ENCODE measurements at places on chromosomes 11 and 22.

DNA sequence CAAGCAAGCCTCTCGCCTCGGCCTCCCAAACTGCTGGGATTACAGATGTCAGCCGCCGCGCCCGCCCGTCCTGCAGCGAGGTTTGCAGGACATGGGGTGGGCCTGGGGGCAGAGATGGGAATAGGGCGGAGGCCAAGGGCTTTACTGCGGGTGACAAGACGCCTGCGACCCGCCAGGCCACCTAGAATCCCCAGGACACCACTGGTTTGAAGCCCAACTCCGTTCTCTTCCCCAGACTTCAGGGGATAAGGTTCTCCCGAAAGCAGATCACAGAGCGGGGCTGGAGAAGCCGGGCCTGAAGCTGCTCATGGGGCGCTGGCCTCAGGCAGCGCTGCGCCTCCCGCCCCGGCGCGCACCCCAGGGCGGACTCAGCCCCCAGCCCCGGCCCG is 354 bp downstream of the POLR2L start:
- no peak for DNase-seq

GRCh38 chr11:128645968-128646367 is 47.9 kb upstream of the FLI1 start:
- no peak for DNase-seq

DNA sequence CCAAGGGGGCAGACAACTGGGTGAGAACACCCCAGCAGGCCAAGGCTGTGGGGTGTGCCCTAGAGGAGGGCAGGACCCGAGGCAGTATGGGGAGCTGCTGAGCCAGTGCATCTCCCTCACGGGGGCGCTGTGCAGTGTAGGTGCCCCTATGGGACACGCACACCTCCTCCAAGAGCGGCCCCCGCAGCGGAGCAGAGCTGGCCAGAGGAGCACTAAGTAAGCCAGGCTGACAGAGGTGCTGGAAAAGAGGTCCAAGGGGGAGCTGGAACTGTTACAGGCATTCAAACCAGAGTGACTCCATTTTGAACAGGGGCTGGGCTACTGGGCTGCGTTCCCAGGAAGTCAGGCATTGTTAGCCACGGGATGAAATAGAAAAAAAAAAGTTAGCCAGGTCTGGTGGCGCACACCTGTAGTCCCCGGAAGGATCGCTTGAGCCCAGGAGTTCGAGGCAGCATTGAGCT is 41.8 kb downstream of the TST start:
- peak; percentile 48 for DNase-seq

DNA sequence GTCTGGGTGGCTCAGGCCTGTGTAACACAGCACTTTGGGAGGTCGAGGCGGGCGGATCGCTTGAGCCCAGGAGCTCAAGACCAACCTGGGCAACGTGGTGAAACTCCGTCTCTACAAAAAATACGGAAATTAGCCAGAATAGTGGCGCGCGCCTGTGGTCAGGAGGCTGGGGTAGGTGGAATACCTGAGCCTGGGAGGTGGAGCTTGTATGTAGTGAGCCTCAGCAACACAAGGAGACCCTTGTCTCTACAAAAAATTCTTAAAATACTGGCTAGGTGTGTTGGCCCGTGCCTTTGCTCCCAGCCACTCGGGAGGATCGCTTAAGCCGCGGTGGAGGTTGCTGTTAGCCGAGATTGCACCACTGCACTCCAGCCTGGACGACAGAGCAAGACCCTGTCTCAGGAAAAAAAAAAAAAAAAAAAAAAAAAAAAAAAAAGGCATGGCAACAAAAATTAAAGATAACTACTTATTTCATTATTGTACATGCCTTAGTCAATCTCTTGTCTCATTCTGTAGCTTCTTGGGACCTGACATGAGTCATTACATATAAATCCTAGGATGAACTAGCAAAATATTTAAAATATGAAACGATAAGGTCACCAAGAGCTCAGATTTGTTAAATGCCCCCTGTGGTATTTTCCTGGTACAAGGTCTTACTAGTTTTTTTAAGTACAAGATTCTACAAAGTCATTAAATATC is 1.1 kb downstream of the TAF1D start:
- peak; percentile 81 for DNase-seq

DNA sequence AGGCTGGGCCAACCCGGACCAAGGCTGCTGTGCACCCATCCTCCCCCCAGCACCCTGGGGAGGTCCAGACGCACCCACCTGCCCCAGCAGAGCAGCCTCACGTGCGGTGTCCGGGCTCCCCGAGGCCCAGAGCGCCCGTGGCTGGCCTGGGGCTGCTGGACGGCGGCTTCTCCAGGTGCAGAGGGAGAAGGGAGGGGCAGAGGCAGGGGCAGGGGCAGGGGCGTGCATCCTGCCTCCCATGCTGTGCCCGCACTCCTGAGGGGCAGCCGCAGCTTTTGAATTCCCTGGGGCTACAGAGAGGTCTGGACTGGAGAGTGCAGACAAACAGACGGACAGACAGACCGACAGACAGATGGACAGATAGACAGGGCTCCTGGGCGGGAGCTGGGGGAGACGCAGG is 83.6 kb upstream of the PRR5 start:
- no peak for DNase-seq

DNA sequence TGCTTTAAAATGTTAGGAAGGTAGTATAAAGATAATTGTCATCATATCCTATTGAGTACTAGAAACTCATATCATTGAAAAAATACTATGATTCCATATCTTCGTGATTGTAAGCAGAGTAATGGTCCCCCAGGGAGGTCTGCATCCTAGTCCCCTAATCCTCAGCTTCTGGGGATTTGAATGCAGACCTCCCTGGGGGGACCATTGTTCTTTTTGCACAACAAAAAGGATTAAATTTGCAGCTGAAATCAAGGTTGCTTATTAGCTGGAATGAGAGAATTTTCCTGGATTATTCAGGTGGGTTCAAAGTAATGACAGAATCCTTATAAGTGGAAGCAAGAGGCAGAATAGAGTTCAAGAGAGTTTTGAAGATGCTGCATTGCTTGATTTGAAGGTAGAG is 26.1 kb upstream of the MS4A6A start:
- DNase-seq, result no peak

- DNase-seq, result peak; percentile 38
These were observed 131.7 kb downstream of the TBC1D22A start for GRCh38 chr22:46894081-46894671.

GRCh38 chr11:110907629-110908028 is 195.4 kb upstream of the ARHGAP20 start:
- DNase-seq, result peak; percentile 89

DNA sequence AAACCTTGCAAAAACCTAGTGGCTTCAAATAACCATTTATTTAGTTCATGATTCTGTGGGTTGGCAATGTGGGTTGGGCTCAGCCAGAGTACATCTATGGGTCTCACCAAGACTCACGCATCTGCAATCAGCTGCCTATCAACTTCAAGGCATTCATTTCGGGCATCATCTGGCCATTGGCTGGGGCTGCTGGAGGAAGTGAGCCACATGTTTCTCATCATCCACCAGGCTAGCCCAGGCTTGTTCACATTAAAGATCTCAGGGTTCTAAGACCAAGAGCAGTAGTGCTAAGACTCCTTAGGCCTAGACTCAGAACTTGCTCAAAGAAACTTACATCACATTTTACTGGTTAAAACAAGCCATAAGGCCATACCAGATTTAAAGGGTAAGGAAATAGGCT is 478.9 kb upstream of the ARHGAP42 start:
- DNase-seq, result no peak

GRCh38 chr22:24170188-24170587 is 11.1 kb upstream of the SUSD2 start:
- DNase-seq, result peak; percentile 17
